ENCODE measurements at places on chromosomes 11 and 22. TPM values are rescaled to one million over a fixed set of nuclear protein-coding genes. Genes with fewer than 3 reads are reported as not detected.

OR5A1 gene
- not detected for total RNA-seq

SORL1 gene
- 6.1 TPM for total RNA-seq

GPR83 gene
- total RNA-seq = 0.07 TPM

CCDC15 gene
- 2.3 TPM for total RNA-seq

SAA4 gene
- 2.6 TPM for total RNA-seq

DNA sequence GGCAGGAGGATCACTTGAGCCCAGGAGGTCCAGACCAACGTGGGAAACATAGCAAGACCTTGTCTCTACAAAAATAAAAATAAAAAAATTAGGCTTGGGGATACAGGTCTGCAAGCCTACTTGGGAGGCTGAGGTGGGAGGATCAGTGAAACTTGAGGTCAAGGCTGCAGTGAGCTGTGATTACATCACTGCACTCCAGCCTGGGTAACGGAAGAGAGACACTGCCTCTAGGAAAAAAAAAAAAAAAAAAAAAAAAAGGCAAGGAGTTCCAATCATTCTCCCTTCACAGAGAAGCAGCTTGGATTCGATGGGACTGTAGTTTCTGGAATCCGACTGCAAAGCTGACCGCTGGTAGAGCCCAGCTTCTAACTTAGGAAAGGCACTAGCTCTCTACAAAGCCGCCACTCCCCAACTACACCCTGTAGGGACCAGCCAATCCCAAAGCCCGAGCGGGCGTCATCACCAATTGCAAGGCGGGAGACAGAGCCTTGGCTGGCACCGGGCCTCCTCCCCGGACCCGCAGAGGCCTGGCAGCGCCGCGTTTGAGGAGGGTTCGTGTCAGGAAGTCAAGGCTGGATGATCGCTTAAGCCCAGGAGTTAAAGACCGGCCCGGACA, 716 bp upstream of the DDB2 start:
- DNase-seq = peak; percentile 89

DNA sequence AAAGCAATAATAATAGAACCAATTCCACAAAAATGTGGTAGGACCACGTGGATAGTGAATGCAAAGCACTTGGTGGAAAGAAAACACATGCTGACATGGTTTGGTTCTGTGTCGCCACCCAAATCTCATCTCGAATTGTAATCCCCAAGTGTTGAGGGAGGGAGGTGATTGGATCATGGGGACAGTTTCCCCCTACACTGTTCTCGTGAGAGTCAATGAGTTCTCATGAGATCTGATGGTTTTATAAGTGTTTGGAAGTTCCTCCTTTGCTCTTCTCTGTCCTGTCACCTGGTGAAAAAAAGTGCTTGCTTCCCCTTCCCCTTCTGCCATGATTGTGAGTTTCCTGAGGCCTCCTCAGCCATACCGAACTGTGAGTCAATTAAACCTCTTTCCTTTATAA, 421.9 kb upstream of the CADM1 start:
- DNase-seq = no peak

GRCh38 chr11:71505001-71505400, 22.1 kb upstream of the KRTAP5-7 start:
- DNase-seq = no peak

DNA sequence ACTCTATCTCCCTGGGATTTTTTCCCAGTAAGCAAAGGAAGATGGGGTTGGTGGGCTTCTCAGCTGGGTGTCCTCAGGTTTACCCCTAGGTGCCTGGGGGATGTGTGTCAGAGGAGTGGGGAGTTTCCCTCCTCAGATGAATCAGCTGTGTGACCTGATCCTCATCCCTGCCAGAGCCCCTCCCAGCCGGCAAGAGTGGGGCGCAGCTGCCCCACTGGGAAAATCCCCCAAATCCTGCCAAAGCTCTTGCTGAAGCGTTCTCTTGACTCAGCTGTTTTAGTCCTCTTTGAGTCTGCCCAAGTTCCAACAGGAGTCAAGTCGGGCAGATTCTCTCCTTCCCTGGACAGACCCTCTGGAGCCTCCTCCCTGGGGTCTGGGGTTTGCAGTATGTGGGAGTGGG, 6.0 kb downstream of the C11orf68 start:
- no peak for DNase-seq

DNA sequence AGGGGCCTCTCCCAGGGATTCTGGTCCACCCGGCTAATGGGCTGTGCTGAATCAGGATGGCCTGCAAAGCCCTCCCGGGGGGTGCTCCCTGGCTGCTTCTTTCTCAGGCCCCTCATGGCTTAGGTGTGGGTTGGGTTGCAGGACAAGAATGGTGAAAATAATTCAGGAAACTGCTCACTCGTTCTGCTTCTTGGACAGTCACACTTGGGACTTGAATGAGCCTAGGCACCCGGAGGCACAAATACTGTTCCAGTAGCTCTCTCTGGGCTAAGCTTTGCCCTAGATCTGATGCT, 83.2 kb downstream of the TRIM29 start:
- no peak for DNase-seq

- DNase-seq = peak; percentile 85
These were observed 5.5 kb upstream of the NFAM1 start for GRCh38 chr22:42437488-42438292.

DNA sequence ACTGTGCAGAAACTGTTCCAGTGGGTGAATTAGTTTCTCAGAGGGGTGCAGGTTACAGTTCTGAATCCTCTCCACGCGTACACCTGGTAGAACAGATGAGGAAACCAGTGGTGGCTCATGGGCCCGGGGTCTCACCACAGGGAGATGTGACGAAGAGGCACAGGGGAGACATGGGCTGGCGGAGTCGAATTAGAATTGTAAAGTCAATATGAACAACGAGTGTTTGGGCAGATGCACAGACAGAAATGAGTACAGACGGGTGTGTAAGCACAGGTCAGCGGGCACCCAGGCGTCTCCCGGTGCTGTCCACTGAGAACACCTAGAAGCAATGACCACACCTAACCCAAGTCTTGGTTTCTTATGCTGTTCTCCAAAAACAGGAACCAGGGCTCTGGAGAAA, 41.8 kb downstream of the GNB1L start:
- no peak for DNase-seq

DNA sequence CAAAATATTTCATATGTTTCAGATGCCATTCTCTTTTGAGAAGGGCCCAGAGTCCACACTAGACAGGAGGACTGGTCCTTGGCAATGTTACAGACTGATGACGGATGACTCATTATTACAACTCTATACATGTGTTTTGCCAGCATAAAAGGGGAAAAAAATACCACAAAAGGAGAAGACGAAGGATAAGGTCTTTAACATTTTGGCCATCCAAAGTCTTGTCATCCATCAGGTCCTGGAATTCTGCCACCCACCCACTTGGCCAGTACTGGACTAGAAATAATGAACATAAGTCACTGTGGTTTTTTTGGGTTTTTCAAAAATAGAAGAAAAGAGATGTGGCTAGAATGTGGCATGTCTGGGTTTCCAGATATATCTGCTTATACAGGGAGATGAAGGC, 57.7 kb upstream of the BDNF start:
- no peak for DNase-seq

- DNase-seq = no peak
These were observed 72.7 kb downstream of the BRD1 start for GRCh38 chr22:49754696-49755630.

DNA sequence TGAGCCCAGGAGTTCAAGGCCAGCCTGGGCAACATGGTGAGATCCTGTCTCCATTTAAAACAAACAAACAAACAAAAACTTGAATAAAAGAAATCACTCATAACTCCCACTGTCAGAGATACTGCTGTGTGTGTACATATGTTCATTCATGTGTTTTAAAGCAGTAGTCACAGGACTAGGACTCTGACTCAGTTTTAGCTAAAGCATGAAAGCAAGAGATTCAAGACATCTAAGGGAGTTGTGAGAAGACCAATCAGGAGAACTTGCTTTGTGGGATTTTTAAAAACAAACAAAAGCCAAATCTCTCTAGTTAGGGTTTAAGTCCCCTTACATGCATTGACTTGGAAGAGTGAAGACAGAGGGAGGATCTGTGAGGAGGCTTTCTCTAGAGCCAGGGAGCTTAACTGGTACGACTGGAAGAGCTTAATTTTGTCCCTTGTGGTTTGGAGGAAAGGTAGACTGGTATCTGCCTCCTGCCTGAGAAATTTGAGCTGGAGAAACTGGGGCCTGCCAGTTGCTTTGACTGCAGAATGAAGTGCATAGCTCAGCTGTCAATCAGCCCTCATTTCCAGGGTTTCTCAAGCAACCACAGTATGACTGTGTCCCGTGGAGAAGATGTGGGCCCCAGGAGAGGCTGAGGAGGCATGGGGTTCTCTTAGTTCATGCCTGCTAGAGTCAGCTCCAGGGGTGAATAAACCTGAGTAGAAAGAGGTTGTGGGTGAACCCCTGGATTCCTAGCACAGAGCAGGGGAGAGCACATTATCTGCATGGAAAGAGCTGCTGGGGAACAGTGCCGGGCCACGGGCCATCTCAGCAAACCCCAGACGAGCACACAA, 30.6 kb downstream of the EXPH5 start:
- no peak for DNase-seq

DNA sequence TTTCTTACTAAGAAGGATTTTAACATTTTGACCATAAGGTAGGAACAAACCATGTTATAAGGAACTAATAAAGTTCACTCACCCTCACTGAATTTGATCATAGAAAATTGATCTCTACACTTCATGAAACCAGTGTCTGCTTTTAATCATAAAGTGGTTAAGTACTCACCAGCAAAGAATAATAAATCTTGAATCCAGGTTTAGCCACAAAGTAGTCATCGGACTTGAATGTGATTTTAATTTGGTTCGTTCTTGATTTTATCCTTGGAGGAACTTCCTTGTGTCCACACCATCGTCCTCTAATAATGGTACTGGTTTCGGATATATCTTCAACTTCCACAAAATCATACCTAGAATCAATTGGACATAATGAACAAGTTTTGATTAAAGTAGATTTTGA, 40.5 kb upstream of the DDI1 start:
- DNase-seq = no peak

DNA sequence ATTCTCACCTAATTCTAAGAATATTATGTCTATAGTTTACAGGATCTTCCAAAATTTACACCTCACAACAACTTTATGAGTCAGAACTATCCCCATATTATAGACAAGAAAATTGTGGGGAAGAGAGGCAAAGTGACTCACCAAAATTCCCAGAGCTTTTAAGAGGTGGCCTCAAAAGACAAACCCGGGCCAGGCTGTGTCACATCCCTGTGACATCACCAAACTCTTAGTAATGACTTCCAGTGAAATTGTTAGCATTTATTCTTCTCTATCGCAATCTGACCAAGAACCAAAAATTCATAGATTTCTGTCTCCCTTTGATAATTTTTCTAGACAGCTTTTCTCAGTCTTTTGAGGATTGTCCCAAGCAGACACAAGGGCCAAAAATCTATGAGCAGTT, 134.3 kb downstream of the SNX19 start:
- no peak for DNase-seq

- DNase-seq = peak; percentile 45
These were observed 816 bp downstream of the PDE3B start for GRCh38 chr11:14644226-14645014.

DNA sequence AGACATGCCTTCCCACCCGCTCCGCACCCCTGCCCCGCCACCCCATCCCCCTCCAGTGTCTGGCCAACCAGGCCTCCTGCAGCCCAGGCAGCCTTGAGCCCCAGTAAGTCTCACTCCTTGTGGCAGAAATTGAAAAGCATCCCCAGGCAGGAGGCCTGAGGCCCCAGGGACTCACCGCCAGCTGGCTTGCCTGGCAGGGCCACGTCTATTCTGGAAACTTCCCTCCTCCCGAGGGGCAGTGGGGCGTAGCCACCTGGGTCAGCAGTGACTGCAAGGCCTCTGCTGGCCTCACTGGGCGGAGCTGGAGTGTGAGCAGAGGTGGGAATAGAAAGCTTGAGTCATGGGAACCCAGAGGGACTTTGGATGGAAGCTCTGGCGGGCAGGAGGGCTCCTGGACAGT, 26.3 kb downstream of the ANO1 start:
- DNase-seq = no peak

DNA sequence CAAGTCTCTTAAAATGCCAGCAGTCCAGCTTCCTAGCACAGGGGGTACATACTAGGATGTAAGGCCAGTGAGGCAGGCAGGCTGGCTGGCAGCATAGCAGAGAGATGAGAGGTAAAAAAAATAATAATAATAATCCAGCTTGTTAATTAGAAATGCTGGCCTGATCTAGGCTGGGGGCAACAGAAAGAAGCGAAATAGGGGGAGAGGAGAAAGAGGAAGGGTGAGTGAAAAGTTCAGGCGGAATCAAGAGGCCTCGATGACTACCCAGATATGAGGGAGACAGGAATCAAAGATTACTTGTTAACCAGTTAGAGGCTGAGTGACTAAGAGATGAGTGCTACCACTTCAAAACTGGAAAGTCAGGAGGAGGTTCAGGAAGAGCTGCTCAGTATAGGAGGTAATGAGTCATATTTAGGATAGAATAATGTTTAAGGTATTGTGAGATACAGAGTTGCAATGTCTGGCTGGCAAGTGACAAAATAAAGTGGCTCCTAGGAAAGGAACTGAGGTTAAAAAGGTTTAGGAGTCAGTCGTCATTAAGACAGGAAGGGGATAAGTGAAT, 2.8 kb downstream of the ALKBH8 start:
- no peak for DNase-seq

- DNase-seq = no peak
These were observed 32.7 kb upstream of the SHANK2 start for GRCh38 chr11:71285111-71285510.

GRCh38 chr11:44633641-44634040, 68.2 kb downstream of the CD82 start:
- DNase-seq = no peak

DNA sequence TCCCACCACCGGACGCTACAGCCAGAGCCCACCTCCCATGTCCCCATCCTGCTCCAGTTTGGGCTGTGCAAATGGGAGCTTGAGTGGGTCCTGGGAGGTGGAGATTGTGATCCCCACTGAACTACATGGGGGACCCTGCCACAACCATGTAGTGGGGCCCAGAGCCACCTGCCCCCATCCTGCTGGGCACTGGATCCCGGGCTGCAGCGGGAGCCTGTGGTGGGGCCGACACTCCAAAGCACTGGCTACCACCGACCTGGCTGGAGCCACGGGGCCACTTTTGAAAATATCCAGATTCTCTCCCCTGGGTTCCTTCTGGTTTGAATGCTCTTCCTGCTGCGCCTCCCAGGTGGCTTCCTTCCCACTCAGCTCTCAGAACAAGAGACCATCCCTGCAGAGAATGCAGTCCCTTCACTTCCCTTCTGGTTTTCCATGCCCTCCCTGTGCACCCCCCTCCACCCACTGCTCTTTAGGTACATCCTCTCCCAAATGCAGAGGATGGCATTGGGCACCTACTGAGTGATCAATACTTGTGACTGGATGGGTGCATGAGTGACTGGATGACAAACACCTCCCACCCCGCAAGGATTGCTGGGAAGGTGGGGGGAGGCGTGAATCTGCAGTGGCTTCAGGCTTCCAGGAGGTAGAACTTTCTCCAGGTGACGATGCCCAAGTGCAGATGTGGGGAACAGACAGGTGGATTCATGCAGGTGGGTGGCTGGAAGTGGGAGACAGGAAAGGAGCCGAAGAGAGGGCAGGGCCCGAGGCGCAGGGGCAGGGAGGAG, 846 bp upstream of the UNC93B1 start:
- DNase-seq = no peak
